ENCODE measurements at places on chromosomes 3 and 15. TPM values are rescaled to one million over a fixed set of nuclear protein-coding genes. Genes with fewer than 3 reads are reported as not detected.

The COLQ gene
- total RNA-seq, result 5.2 TPM

The CIAO2A gene
- total RNA-seq, result 85.0 TPM

The HTR3E gene
- not detected for total RNA-seq

DNA sequence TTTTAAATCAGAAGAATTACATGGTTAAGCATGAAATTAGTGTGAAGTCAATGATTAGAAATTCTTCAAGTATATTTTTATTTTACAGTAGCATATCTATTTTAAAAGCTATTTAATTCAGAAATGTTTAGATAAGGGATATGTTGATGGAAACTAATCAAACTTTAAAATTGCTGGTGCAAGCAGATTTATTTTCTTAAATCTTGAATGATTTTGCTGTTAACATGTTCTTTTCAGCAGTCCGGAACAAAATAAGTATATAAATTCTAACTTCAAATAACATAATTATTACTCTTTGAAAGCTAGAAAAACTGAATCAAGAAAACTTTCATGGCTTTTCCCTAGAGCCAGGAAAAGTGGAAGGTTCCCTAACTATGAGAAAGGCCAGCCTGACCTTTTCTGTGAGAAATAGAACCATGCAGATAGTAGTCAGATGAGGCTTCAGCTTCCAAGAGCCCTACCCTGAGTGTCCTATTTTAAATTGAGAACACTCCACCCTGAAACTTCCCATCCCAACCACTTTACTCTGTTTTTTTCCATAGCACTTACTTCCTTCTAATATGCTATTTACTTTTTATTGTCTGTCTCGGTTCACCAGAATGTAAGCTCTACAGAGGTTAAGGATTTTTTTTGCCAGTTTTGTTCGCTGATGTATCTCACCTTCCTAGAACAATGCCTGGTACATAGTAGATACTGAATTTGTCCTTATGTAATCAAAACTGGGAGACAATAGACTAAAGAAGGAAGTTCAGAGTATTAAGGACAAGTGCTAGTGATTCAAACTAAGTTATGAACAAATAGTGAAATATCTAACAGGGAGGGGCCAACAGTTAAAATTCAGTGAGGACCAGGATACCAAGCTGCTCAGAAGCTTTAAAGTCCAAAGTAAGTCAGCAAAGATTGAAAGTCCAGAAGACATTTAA is 66.8 kb downstream of the CD200R1L start:
- H3K27ac ChIP-seq, result no peak overlapping the region
- no peaks in the 10 kb centered on the region for H3K36me3 ChIP-seq
- DNase-seq, result no peak
- H3K4me1 ChIP-seq, result peaks cover 14% of the 10 kb centered on the region
- H3K4me3 ChIP-seq, result no peak overlapping the region
- H3K27me3 ChIP-seq, result no peaks in the 10 kb centered on the region

DNA sequence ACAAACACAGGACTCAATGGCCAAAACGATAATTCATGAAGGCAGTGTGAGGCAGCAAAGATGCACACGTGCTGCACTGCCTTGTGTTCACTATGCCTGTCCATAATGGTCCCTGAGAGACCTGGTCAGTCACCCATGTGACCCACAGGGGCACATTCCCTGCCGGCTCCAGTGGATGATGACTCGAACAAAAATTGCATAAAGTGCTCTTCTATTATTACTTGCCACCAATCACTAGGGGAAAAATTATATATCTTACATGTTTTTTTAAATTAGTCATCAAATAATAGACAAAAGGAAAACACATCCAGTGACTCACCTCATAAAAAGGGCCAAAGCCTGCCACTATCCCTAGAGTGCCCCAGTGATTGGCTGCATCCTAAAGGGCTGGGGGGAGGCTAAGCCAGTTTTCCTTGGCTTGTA is 47.5 kb downstream of the UBP1 start:
- H3K4me1 ChIP-seq, result peaks cover 16% of the 10 kb centered on the region
- H3K27ac ChIP-seq, result no peak overlapping the region
- peaks cover 70% of the 10 kb centered on the region for H3K36me3 ChIP-seq
- DNase-seq, result no peak
- no peaks in the 10 kb centered on the region for H3K27me3 ChIP-seq
- no peak overlapping the region for H3K4me3 ChIP-seq

GRCh38 chr3:194328053-194328657 is 23.0 kb downstream of the CPN2 start:
- H3K4me3 ChIP-seq, result peak overlapping the region; percentile 21
- peak; percentile 50 for DNase-seq
- peaks cover 18% of the 10 kb centered on the region for H3K27me3 ChIP-seq

Measured in activated CD4-positive, alpha-beta memory T cell treated with anti-CD3 and anti-CD28 coated beads, Interleukin-2, amount 10 ng/mL, durations not matched to agents 7 days and 5 days (primary cell).